Bladder microvascular endothelial cell (primary cell): ENCODE measurements at places on chromosomes 5 and 9. TPM values are rescaled to one million over a fixed set of nuclear protein-coding genes. Genes with fewer than 3 reads are reported as not detected.

Gene OSMR
- total RNA-seq: 9.7 and 21.2 TPM in 2 replicates

Gene HACD4
- total RNA-seq: 0.44 and 1.8 TPM in 2 replicates

Gene TMEM8B
- total RNA-seq: 0.16 and 0.57 TPM in 2 replicates

Gene PCDHA1
- total RNA-seq: 0.13 TPM in 1 of 2 replicates, not detected in the other

Gene FGF18
- 0.06 TPM in 1 of 2 replicates, not detected in the other for total RNA-seq

Gene ADAMTS6
- total RNA-seq: 28.0 and 174 TPM in 2 replicates

Gene GAS1
- total RNA-seq: 0.63 and 1.9 TPM in 2 replicates

Gene DDX4
- total RNA-seq: not detected in 2 replicates

Gene SPEF2
- 0.63 and 0.81 TPM in 2 replicates for total RNA-seq

Gene PDE6A
- total RNA-seq: 0.06 TPM in 1 of 2 replicates, not detected in the other

Gene ADAM19
- total RNA-seq: 22.4 and 25.4 TPM in 2 replicates

Gene NEURL1B
- total RNA-seq: 5.1 and 17.8 TPM in 2 replicates

Gene PCDHA7
- total RNA-seq: under 0.01 and 0.06 TPM in 2 replicates

Gene MEF2C
- 75.9 and 113 TPM in 2 replicates for total RNA-seq

Gene ACOT12
- total RNA-seq: not detected in 2 replicates

Gene CNTFR
- total RNA-seq: not detected in 2 replicates

Gene DYNC2I2
- 50.4 and 67.8 TPM in 2 replicates for total RNA-seq

Gene GPR151
- not detected in 2 replicates for total RNA-seq

Gene FOXD4L3
- not detected in 2 replicates for total RNA-seq

Gene SHC3
- under 0.01 and 0.19 TPM in 2 replicates for total RNA-seq

Gene SLC26A2
- 13.6 and 40.5 TPM in 2 replicates for total RNA-seq

Gene NMUR2
- not detected in 2 replicates for total RNA-seq

Gene MLANA
- total RNA-seq: not detected in 2 replicates

Gene TPPP
- total RNA-seq: 0.16 and 0.19 TPM in 2 replicates

Gene EHMT1
- 41.9 and 85.3 TPM in 2 replicates for total RNA-seq

Gene ARHGEF39
- 0.65 and 1.5 TPM in 2 replicates for total RNA-seq

Gene LMAN2
- 332 and 421 TPM in 2 replicates for total RNA-seq

Gene SPATA31C1
- total RNA-seq: not detected in 2 replicates

Gene FRRS1L
- total RNA-seq: under 0.01 and 0.06 TPM in 2 replicates

Gene SPATA31E1
- total RNA-seq: not detected in 2 replicates

Gene SOWAHA
- total RNA-seq: not detected in 2 replicates

Gene TTC39B
- total RNA-seq: 2.3 and 4.0 TPM in 2 replicates

Gene MAP1B
- total RNA-seq: 35.5 and 103 TPM in 2 replicates

Gene BARX1
- total RNA-seq: not detected in 2 replicates

Gene TSLP
- under 0.01 and 0.06 TPM in 2 replicates for total RNA-seq

Gene ZNF883
- 0.16 and 0.50 TPM in 2 replicates for total RNA-seq

Gene CDH6
- total RNA-seq: 0.16 and 0.19 TPM in 2 replicates

Gene ZNF483
- 0.81 and 2.1 TPM in 2 replicates for total RNA-seq

Gene TRIM7
- total RNA-seq: 2.0 and 8.6 TPM in 2 replicates

Gene CHSY3
- total RNA-seq: 2.6 and 6.5 TPM in 2 replicates

Gene PRDM9
- total RNA-seq: not detected in 2 replicates

Gene FGD3
- total RNA-seq: under 0.01 TPM in 1 of 2 replicates, not detected in the other

Gene OTP
- not detected in 2 replicates for total RNA-seq
